ENCODE measurements at places on chromosomes 2 and 18.
A peak's percentile ranks its signal among the peaks of the same experiment; 100 is the strongest.

- DNase-seq, result no peak
Observed at GRCh38 chr2:96775160-96775559, 14.5 kb downstream of the CNNM4 start.

DNA sequence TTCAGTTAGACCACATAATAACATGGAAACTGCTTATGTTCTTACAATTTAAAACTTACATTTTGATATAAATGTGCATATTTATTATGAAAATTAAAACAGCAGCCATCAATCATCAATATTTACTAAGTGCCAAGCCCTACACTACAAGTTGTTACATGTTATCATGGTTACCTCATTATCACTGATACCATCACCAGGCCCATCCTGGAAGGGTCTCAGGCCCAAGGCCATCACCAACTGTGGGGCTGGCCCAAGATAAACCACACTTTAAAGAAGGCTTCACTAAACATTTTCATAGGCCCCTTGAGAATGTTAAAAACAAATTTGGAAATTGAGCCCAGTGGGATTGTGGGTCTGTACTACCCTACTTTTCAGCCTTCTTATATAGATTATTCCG, 6.4 kb downstream of the ITSN2 start:
- no peak for DNase-seq

GRCh38 chr18:69936191-69936558, 11.5 kb downstream of the CD226 start:
- peak; percentile 6 for DNase-seq

- DNase-seq, result no peak
Observed at GRCh38 chr2:237092506-237092905, 6.8 kb downstream of the COPS8 start.

DNA sequence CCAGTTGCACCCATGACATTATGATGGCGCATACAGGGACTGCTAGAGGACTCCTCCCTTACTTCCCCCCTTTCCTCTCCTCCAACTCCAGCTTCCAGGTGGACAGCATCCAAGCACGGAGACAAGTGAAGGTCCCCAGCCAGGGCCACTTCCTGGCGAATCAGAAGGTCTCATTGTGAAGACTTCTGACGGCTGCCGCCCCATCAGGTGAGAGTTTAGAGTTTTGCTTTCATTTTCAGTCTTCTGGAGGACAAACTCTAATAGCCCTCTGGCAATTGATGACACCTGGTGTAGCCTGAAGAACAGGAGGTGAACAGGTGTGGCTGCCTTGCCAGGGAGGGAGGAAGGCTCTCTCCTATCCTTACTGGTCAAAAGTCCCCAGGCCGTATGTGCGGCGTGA, 77.3 kb upstream of the KCNH7 start:
- DNase-seq, result no peak

GRCh38 chr2:159438284-159438683, 151.8 kb upstream of the WDSUB1 start:
- no peak for DNase-seq

DNA sequence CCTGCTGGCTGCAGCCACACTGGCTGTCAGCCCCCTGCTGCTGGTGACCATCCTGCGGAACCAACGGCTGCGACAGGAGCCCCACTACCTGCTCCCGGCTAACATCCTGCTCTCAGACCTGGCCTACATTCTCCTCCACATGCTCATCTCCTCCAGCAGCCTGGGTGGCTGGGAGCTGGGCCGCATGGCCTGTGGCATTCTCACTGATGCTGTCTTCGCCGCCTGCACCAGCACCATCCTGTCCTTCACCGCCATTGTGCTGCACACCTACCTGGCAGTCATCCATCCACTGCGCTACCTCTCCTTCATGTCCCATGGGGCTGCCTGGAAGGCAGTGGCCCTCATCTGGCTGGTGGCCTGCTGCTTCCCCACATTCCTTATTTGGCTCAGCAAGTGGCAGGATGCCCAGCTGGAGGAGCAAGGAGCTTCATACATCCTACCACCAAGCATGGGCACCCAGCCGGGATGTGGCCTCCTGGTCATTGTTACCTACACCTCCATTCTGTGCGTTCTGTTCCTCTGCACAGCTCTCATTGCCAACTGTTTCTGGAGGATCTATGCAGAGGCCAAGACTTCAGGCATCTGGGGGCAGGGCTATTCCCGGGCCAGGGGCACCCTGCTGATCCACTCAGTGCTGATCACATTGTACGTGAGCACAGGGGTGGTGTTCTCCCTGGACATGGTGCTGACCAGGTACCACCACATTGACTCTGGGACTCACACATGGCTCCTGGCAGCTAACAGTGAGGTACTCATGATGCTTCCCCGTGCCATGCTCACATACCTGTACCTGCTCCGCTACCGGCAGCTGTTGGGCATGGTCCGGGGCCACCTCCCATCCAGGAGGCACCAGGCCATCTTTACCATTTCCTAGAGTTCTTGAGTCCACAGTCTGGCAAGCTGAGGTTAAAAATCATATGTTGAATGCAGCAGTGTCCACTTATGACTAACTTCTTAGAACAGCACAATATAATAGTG, 741 bp downstream of the GPR148 start:
- DNase-seq, result no peak

DNA sequence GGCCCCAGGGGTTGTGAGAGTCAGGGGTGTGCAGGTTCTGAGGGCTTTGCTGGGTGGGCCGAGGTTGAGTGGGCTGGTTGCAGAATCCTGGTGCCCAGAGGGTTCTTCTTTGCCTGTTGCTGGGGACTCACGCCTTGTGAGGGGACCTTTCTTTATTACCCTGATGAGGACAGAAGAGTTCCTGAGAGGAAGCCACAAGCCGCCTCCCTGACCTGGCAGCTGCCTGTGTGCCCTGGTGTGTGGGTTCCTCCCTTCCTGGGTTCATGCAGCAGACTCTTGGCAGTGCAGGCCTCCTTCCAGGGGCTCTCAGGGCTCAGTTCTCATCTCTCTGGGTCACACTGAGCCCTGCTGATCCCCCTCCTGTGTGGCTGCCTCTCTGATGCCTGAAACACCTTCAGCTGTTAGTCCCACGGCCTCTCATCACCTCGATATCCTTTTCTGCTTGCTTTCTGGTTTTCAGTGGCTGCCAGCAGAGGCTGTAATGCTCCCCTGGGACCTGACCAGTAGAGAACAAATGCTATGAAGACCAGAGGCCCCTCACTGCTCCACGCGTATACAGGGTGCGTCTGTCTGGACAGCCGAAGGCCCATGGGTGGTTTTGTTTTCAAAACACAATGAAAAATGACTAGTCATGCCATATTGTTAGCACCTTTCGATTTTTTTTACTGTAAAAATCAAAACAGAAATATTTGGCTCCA, 191.3 kb downstream of the AGAP1 start:
- DNase-seq, result peak; percentile 33

DNA sequence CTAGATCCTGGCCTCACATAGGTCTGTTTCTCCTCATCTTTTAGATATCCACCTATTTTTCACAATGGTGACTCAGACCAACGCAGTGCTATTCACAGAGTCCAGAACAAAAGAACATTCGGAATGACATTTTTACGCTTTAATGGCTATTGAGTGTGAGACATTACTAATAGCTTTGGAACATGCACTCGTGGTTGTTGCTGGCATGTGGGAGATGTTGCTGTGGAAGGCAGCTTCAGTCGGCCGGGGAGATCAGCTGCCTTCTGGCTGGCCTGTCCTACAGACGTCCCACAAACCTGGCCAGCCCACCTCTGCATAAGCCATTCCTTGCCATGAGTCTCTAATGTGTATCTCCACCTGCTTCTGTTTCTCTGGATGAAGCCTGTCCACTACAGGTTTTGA, 3.4 kb downstream of the MBP start:
- peak; percentile 91 for DNase-seq

DNA sequence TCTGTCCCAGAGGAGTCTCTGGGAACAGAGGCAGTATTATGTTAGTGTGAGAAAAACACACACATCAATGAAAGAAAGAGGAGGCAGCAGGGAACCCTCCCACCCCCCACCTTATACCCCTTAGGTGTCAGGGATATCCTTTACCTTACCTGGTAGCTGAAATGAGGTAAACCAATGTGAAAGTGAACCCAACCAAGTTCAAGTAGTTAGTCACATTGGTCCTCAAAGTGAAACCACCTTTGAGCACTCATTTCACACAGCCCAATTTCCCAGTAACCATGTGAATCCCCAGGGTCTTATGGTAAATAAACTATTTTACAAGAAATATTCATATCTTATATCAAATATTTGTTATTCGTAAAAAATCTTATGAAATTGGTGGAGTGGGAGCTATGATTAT, 377.8 kb downstream of the LRATD1 start:
- no peak for DNase-seq

Data from fibroblast of pulmonary artery (primary cell).